Activated naive CD8-positive, alpha-beta T cell treated with anti-CD3 and anti-CD28 coated beads, Interleukin-2, amount 50 U/mL, for 24 hours (primary cell): ENCODE measurements at places on chromosomes 5 and 9.
A peak's percentile ranks its signal among the peaks of the same experiment; 100 is the strongest.

DNA sequence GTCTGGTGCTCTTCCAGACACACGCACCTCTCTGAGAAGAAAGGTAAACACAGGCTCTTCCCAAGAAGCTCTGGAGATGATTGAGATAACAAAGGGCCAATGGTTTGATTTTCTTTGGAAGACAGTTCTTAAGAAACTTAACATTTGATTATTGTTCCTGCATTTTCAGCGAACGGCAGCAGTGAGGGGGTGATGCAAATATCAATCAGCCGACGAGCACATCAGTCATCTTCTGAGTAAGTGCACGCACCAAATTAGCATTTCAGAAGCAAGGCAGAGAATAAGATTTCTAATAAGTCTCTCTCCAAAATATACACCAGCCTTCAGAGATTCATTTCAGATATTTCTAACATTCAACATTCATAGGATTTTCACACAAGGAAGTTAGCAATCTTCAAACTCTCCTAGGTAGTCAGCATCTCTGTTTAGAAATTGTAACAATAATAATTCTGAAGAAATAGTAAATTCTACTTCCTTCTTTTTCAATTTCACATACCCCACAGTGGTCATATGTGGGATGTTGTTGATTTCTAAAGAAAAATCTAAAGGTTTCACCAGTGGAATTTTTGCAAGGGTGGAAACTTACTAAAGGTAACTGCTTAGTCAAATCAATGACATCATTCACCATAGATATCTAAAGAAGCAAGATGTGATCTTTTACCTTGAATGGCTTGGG, 250.3 kb downstream of the SEC61B start:
- H3K27ac ChIP-seq, result peak overlapping the region; percentile 91
- no peak for DNase-seq
- H3K27me3 ChIP-seq, result peaks cover 14% of the 10 kb centered on the region
- H3K36me3 ChIP-seq, result no peaks in the 10 kb centered on the region
- H3K4me1 ChIP-seq, result peaks cover 15% of the 10 kb centered on the region
- H3K4me3 ChIP-seq, result peak overlapping the region; percentile 29

- H3K27ac ChIP-seq, result peak overlapping the region; percentile 69
- no peaks in the 10 kb centered on the region for H3K27me3 ChIP-seq
- H3K4me1 ChIP-seq, result peaks cover 75% of the 10 kb centered on the region
- peaks cover 62% of the 10 kb centered on the region for H3K36me3 ChIP-seq
Observed at GRCh38 chr5:157308836-157309465, 43.0 kb downstream of the CYFIP2 start.

GRCh38 chr5:175894271-175894670, 22.9 kb downstream of the CPLX2 start:
- H3K4me3 ChIP-seq, result no peak overlapping the region
- H3K4me1 ChIP-seq, result peaks cover 23% of the 10 kb centered on the region
- no peaks in the 10 kb centered on the region for H3K36me3 ChIP-seq

DNA sequence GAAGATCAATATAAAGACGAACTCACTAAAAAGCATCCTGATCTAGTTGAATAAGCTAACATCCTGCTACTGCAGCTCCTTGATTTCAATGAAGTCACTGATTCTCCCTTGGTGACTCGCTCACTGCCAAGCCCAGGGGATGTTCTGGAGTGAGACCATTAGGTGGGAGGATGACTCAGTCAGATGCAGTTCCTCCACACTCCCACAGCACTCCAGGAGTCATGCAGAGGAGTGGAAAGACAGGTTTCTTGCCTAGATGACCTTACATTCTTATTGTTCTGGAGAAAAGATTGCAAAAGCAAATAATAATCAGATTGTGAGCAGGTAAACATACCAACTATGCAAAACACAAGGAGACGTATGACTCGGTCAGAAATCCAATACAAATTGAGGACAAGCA, 15.3 kb downstream of the GCNT4 start:
- no peaks in the 10 kb centered on the region for H3K36me3 ChIP-seq
- H3K27ac ChIP-seq, result peak overlapping the region; percentile 55
- no peaks in the 10 kb centered on the region for H3K27me3 ChIP-seq
- H3K4me1 ChIP-seq, result peaks cover 54% of the 10 kb centered on the region

DNA sequence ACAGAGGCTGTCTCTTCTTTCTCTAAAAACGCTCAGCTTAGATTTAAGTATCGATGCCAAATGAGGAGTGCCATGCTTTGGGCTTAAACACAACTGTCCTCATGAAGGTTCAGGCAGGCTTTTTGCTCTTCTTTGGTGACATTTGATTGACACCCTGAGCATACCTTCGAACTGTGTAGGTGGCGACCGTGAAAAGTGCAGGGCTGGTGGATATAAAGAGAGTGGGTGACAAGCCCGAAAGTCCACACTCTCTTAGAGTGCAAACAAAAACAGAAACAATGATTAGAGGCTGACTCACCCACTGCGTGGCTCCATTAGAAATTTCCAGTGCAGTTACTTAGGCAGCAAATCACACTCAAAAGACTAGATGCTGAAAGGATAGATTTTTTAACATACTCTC, 141.7 kb downstream of the SYK start:
- H3K4me3 ChIP-seq, result no peak overlapping the region
- peaks cover 28% of the 10 kb centered on the region for H3K27me3 ChIP-seq
- no peak for DNase-seq
- H3K27ac ChIP-seq, result peak overlapping the region; percentile 7
- no peaks in the 10 kb centered on the region for H3K36me3 ChIP-seq
- H3K4me1 ChIP-seq, result peaks cover 9% of the 10 kb centered on the region

DNA sequence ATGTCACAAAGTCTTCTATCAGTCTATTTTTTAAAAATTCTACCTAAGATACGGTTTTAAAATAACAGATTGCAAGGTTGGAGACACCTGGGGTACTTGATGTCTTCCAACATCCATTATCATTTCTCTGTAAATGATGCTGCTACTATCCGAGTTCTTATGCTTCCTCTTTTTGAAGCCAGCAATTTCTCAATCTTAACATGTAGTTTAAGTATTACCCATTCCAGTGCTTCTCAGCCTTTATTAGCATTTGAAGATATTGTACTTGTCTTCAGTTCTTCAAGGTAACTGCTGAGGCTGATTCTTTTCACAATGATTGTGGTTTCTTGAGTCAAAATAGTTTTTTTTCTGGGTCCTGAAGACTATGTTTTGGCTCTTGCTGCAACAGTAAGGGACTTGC, 96.4 kb upstream of the SELENOP start:
- H3K27ac ChIP-seq, result peak overlapping the region; percentile 82
- peaks cover 14% of the 10 kb centered on the region for H3K4me1 ChIP-seq
- peaks cover 18% of the 10 kb centered on the region for H3K27me3 ChIP-seq
- H3K4me3 ChIP-seq, result peak overlapping the region; percentile 89
- no peaks in the 10 kb centered on the region for H3K36me3 ChIP-seq
- DNase-seq, result no peak

GRCh38 chr9:112091810-112092209, 83.3 kb downstream of the SUSD1 start:
- peaks cover 26% of the 10 kb centered on the region for H3K4me1 ChIP-seq
- H3K4me3 ChIP-seq, result no peak overlapping the region
- no peak for DNase-seq

- H3K4me1 ChIP-seq, result no peaks in the 10 kb centered on the region
- H3K36me3 ChIP-seq, result no peaks in the 10 kb centered on the region
- no peaks in the 10 kb centered on the region for H3K27me3 ChIP-seq
Observed at GRCh38 chr9:106296426-106296825, 566.5 kb upstream of the ZNF462 start.

DNA sequence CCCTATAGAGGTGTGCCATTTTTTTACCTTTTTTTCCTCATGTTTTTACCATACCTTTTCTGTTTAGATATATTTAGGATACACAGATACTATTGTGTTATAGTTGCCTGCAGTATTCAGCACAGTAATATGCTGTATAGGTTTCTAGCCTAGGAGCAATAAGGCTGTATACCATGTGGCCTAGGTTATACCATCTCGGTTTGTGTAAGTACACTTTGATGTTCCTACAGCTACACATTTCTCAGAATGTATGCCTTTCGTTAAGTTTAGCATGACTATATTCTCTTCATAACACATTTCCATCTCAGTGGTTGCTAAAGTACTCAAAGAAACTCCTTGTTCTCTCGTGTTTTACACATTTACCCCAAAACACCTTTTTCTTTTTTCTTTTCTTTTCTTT, 23.0 kb downstream of the UBE2D2 start:
- H3K27me3 ChIP-seq, result no peaks in the 10 kb centered on the region
- H3K4me1 ChIP-seq, result peaks cover 66% of the 10 kb centered on the region
- no peak for DNase-seq
- H3K4me3 ChIP-seq, result no peak overlapping the region

- H3K27me3 ChIP-seq, result peaks cover 10% of the 10 kb centered on the region
- H3K36me3 ChIP-seq, result no peaks in the 10 kb centered on the region
- DNase-seq, result no peak
- H3K4me3 ChIP-seq, result no peak overlapping the region
- H3K4me1 ChIP-seq, result peaks cover 12% of the 10 kb centered on the region
Observed at GRCh38 chr9:114837923-114838322, 32.1 kb upstream of the TNFSF15 start.

GRCh38 chr5:14032918-14033317, 88.4 kb upstream of the DNAH5 start:
- H3K27me3 ChIP-seq, result peaks cover 19% of the 10 kb centered on the region
- H3K4me3 ChIP-seq, result no peak overlapping the region
- no peaks in the 10 kb centered on the region for H3K36me3 ChIP-seq
- H3K4me1 ChIP-seq, result peaks cover 5% of the 10 kb centered on the region
- DNase-seq, result no peak

DNA sequence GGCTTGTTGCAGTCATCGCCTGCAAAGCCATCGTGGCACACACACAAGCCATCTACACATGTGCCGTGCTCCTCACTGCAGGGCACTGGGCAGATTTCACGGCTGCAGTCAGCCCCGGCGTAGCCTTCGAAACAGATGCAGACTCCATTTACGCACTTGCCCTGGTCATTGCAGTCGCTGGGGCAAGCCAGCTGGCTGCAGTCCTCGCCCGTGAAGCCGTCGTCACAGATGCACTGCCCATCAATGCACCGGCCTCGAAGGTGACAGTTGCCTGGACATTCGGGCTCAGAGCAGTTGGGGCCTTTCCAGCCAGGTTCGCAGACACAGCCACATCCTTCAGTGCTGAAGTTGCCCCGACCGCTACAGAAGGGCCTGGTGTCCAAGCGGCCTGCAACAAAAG, 31.1 kb downstream of the TNC start:
- H3K27ac ChIP-seq, result no peak overlapping the region
- no peaks in the 10 kb centered on the region for H3K4me1 ChIP-seq
- no peak for DNase-seq
- no peaks in the 10 kb centered on the region for H3K36me3 ChIP-seq

DNA sequence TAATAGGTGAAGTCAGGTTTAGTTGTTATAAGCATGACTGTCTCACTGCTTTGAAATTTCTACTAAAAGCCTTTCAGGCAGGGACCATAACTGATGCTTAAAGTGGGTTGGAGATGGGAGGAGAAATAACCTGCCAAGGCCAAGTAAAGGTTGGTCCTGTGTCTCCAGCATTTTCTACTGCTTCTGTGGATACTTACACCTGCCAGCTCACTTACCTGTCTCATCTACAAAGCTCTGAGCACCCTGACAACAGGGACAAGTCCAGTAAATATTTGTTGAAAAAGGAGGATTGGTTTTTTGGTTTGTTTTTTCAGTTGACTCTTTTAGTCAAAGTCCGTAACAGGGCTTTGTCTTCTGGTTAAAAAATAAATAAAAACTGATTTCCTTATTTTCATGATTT, 38.6 kb downstream of the GRAMD2B start:
- H3K4me3 ChIP-seq, result no peak overlapping the region
- no peak for DNase-seq
- H3K27ac ChIP-seq, result no peak overlapping the region
- peaks cover 12% of the 10 kb centered on the region for H3K4me1 ChIP-seq

GRCh38 chr5:93735378-93735777, 6.0 kb downstream of the POU5F2 start:
- no peak for DNase-seq
- H3K4me3 ChIP-seq, result no peak overlapping the region
- H3K27me3 ChIP-seq, result no peaks in the 10 kb centered on the region
- H3K4me1 ChIP-seq, result no peaks in the 10 kb centered on the region

- H3K36me3 ChIP-seq, result peaks cover 8% of the 10 kb centered on the region
- DNase-seq, result no peak
- H3K4me1 ChIP-seq, result peaks cover 35% of the 10 kb centered on the region
Observed at GRCh38 chr5:40413743-40414142, 266.0 kb upstream of the PTGER4 start.

- no peak overlapping the region for H3K4me3 ChIP-seq
Observed at GRCh38 chr5:79007872-79008271, 22.8 kb upstream of the ARSB start.
